NCI-H2107 (cell line): ENCODE measurements at places on chromosomes 11 and 22.

- DNase-seq: no peak
Observed at GRCh38 chr22:40499209-40499623, 128.8 kb downstream of the SGSM3 start.

DNA sequence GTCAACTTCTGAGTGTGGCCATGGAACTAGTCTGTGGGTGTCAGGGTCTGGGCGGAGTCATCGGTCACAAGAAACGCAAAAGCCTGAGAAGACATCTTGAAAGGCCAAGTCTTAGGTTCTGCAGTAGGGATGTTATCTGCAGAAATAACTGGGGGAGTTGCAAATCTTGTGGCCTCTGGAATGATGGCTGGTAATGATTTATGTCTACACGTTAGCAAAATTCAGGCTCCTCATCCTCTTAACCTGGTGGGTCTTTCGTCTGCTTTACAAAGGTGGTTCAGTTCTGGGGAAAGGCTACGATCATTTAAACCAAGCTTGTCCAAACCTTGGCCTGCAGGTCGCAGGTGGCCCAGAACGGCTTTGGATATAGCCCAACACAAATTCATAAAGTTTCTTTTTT is 7.4 kb upstream of the CYB5R3 start:
- DNase-seq: no peak

- DNase-seq: no peak
Observed at GRCh38 chr11:29507376-29507775, 509.5 kb downstream of the KCNA4 start.

DNA sequence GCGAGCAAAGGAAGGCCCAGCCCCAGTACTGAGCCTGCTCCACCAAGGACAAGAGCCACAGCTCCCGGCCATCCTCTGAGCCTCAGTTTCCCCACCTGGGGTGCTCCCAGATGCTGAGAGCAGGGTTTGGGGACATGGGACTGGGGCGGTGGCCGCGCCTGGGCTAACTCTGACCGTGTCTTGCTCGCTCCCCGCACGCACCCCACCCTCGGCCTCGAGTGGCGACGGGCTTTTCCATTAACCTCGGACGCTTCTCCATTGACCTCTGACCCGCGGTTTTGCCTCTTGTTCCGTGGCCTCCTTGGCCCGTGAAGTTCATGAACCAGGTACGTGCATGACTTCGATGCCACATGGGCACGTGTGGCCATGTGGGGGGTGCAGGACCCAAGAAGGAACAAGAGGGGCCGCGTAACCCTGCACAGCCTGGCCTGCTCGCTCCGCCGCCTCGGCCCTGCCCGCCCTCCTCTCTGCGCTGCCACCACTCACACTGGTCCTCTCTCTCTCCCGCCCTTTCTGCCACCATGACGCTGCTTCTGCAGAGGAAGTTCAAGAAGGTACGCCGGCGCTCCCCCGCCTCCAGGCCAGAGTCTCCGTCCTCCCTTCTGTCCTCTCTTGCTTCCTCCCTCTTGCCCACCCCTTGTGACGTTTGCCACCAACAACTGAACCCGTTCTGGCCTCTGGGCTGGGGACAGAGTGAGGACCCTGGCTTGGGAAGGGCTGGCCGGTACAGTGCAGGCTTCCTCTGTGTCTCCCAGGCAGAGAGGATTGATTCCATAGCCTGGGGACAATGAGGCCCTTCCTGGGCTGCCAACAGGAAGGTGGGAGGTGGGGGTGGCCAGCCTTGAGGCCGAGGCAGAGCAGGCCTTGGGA is 6.9 kb downstream of the TNNT3 start:
- DNase-seq: no peak

GRCh38 chr11:8315954-8316353 is 52.3 kb upstream of the LMO1 start:
- no peak for DNase-seq

GRCh38 chr11:19541521-19542049 is 171.1 kb upstream of the NAV2 start:
- DNase-seq: no peak

DNA sequence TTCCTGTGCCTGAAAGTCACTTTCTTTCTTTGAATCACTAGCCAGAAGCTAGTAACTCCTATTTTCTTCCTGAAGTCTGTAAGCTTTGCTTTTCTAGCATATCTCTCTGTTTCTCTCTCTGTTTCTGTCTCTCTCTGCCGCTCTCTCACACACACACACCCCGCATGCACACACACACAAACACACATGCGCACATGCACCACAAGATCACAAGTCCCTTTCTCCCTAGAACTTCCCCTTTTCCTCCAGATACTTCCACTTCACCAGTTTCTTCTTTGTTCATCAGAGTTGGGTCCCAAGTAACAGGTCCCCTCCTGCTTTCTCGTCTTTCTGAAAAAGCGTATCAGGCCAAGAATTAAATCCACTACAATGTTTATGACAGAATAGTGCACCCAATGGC is 148.5 kb upstream of the HSD17B12 start:
- DNase-seq: no peak

DNA sequence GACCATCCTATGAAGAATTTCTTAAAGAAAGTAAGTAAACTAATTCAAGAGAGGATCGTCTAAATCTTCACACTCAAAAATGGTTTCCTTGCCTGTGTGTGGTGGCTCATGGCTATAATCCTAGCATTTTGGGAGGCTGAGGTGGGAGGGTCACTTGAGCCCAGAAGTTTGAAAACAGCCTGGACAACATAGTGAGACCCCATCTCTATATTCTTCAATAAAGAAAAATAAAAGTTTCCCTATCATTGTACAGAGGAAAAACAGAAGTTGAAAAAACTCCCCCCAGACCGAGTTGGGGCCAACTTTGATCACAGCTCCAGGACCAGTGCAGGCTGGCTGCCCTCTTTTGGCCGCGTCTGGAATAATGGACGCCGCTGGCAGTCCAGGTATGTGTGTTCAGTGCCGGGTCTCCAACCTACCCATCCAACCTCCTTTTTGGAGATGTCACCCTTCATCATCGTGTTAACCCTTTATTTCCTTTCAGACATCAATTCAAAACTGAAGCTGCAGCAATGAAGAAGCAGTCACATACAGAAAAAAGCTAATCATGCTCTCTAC is 3.0 kb downstream of the RPS25 start:
- no peak for DNase-seq

- DNase-seq: no peak
Observed at GRCh38 chr11:27375370-27375769, 12.4 kb upstream of the CCDC34 start.

- peak; percentile 89 for DNase-seq
Observed at GRCh38 chr22:46069521-46070214, 80.7 kb upstream of the PPARA start.

- no peak for DNase-seq
Observed at GRCh38 chr11:87917111-87917510, 258.1 kb downstream of the RAB38 start.

GRCh38 chr11:76151556-76152085 is 54.7 kb downstream of the WNT11 start:
- peak; percentile 30 for DNase-seq

- DNase-seq: no peak
Observed at GRCh38 chr22:38167988-38168407, 13.6 kb downstream of the PLA2G6 start.

DNA sequence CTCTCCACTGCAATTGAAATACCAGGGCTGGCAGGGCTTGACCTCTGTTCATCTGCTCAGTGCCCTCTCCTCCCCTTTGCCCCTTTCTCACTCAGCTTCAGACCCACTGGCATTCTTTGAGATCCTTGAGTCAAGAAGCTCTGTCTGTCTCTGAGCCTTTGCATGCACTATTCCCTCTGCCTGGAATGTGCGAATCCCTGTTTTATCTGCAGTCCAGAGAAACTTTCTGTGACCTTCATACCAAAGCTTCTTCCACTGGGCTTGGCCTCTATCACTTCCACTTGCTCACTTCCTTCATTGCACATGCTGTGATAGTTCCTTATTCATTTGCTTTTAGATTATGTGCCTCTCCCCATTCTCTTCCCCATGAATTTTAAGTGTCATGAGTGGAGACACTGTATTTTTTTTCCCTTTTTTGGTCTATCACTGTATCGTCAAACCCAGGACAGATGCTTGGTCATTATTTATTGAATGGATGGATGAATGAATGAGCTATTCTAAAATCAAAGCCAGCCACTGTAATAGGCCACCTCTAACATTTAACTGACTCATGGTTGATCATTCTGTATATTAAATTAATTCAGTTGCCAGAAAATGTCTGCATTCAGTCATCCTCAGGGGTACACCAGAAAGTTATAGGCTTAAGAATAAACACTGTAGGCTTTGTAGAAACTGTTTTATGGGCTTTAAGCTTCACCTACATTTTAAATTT is 88.7 kb upstream of the TIMP3 start:
- no peak for DNase-seq

DNA sequence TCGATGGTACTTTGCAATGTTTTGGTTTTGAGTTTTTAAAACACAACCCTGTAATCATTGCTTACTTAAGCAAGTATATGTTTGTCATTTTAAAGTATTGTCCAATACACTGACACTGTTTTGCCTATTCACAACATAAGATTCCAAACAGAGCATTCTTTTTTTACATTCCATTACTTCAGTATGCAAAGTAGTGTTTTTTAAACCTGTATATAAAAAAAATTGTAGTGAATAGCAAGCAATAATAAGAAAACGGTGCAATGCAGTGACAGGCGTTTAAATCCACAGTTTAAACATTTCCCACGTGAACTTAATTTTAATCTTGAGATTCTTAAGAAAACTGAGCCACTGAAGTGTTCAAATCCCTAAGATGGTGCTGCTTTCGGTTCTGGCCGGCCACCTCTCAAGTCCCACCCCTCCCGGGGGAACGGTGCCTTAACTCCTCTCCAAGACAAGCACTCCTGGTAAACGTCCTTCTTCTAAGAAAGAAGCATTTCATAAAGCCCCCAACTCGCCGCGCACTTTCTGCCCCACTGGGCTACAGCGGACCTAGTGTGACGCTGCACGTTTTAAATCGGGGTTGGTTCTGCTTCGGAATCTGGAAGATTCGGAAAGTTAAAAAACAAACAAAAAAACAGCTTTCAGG is 2.9 kb downstream of the PGR start:
- no peak for DNase-seq

GRCh38 chr11:65291613-65292012 is 23.1 kb upstream of the CDC42EP2 start:
- no peak for DNase-seq

- no peak for DNase-seq
Observed at GRCh38 chr22:37601203-37601539, 7.5 kb upstream of the GGA1 start.

DNA sequence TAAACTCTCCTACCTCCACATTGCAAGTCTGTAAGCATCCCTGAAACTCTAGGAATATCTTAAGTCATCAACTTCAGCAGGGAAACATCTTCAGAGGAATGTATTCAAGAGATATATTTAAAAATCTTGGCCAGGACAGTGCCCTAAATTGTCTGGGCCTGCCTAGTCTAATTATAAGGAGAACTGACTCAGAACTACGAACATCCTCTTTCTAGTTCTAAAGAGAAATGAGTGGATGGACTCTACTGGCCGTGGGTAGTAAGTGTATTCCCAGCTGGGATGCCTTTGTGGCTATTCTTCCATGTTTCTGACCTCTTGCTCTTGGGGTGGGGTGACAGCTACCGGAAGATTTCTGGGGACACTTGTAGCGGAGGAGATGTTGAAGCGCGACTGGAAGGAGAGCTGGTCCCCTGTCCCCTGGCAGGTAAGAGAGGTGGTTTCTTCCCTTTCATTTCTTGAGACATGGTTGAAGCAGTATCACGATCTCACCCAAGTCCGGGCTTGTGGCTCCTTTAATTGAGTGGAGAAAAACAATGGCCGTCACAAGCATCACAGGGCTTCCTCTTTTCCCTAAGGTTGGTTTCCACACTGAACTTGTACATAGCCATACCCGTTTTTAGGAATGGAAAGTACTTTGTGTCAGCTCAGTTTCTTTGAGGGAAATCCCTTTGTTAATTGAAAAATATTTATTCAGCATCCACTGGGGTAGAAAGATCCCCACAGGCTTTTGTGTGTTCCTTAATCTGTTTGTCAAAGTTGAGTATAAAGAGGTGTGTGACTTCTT is 97.7 kb upstream of the SORL1-AS1 start:
- no peak for DNase-seq

GRCh38 chr11:116931206-116931953 is 94.0 kb upstream of the APOA1 start:
- DNase-seq: no peak

DNA sequence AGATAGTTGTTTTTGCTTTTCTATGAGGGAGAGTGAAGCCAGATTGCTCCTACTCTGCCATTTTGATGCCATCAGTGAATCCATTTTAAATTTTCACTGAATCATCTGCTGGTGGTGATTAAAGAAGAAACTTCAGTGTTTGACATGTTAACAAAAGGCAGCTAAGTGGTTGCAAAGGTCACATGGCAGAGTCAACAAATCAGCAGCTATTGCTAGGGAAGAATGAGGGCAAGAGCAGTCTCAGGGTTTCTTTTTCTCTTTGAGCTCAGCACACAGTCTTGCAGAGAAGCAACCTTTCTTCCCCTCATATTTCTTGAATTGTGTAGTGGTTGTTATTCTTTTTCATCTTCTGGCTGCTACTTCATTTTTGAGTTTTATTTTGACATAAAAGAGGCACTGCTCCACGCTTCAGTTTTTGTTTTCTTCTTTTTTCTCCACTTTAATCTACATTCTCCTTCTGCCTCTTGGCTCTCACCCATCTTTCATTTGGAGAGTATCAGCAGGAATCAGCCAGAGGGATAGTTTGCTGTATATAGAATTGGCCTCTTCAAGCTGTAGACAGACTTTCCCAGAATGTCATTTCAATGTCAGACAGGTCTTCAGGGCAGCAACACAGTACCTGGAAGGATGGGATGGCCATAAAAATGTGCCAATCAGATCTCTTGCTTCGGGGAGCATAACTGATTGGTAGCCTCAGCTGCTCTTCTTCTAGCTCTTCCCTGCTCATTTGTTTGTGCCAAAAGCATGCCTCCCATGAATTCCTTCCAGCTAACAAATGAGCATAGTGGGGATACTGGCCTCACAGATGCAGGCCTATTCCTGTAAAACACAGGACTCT is 153.9 kb downstream of the TRPC6 start:
- no peak for DNase-seq

DNA sequence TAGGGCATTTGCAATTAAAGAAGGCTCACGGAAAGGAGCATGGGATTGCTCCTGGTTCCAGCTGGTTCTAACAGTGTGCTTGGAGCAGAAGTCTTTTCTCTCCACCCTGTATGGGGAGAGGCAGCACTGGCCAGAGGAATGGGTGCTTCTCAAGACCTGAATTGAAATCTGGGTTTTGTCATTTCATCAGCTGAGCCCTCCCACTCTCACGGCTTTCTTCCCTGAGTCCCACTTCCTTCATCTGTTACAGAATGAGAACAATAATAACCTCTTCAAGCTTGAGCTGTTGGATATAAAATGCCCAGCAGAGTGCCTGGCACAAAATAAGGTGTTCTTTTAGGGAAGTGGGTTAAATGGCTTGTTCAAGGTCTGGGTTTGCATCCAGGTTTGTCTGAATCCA is 17.2 kb downstream of the CNTF start:
- no peak for DNase-seq
